Stimulated activated CD8-positive, alpha-beta memory T cell treated with anti-CD3 and anti-CD28 coated beads, Interleukin-15, amount 100 ng/mL, for 4 hours (primary cell): ENCODE measurements at places on chromosomes 4 and X.

- no peak for DNase-seq
Measured at GRCh38 chrX:12951595-12951975, 23.3 kb upstream of the TMSB4X start.

DNA sequence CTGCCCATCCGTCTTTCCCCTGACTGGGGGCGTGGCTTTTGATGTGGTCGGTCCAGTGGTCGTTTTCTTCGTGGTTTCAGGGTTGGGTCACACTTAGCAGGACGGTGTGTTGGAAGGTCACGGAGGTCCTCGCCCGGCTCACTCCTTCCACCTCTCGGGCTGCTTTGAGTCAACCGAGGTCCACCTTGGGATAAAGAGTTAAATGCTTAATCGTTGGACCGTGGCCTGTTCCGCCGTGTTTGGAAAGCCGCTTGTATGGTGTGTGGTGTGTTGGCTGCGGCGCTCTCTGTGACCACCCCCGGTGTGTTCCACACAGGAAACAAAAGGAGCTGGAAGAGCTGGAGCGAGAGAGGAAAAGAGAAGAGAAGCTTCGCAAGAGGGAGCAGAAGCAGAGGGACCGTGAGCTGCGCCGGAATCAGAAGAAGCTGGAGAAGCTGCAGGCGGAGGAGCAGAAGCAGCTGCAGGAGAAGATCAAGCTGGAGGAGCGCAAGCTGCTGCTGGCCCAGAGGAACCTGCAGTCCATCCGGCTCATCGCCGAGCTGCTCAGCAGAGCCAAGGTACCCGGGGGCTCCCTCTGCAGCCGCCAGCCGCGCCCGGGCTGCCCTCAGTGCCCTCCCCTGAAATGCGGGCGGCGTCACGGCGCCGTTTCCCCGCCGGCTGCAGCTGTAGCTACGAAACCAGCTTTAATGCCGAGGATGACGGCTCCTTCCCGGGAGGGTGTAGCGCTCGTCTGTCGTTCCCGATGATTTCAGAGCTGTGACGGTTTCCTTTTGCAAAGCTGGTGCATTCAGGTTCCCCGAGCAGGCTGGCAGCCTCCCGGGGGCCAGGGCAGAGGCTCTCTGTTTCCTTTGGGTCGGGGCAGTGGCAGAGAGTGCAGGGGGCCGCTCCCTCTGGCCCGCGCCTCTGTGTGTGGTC, 7.7 kb downstream of the AKAP17A start:
- DNase-seq = no peak

- DNase-seq = peak; percentile 8
Measured at GRCh38 chr4:7539659-7540058, 104.9 kb upstream of the PSAPL1 start.

- no peak for DNase-seq
Measured at GRCh38 chr4:151099976-151100417, 569 bp downstream of the RPS3A start.

DNA sequence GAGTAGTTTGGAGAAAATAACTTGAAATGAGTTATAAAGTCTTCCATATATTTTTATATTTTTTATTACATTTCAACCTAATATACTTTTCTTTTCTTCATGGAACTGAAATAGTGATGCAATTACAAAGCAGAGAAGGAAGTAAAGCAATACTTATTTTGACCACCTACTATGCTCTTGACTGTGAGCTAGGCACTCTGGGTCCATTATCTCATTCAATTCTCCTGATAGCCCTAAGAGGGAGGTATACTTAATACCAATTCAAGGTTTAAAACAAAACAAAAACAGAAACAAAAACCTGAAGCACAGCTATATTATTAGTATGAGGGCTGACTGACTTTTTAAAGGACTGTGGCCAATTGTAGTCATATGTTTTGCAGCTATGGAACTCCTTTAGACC, 193.5 kb downstream of the MAD2L1 start:
- DNase-seq = no peak

DNA sequence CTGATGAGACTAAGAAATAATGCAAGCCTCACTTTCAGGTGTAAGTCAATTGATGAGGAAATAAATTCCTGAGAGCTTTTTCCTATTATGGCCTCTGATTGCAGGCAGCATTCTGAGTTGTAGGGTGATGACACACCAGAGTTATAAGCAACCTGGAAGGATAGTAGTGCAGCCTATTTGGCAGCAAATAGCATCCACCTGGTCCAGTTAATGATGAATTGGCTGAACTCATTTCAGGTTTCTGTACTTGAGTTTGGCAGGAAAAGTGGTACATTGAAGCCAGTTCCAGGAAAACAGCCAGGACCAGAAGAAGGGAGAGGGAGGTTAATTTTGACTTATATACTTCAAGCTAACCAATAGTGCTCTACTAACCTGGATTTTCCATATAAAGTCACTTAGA, 316.8 kb downstream of the NAF1 start:
- no peak for DNase-seq

DNA sequence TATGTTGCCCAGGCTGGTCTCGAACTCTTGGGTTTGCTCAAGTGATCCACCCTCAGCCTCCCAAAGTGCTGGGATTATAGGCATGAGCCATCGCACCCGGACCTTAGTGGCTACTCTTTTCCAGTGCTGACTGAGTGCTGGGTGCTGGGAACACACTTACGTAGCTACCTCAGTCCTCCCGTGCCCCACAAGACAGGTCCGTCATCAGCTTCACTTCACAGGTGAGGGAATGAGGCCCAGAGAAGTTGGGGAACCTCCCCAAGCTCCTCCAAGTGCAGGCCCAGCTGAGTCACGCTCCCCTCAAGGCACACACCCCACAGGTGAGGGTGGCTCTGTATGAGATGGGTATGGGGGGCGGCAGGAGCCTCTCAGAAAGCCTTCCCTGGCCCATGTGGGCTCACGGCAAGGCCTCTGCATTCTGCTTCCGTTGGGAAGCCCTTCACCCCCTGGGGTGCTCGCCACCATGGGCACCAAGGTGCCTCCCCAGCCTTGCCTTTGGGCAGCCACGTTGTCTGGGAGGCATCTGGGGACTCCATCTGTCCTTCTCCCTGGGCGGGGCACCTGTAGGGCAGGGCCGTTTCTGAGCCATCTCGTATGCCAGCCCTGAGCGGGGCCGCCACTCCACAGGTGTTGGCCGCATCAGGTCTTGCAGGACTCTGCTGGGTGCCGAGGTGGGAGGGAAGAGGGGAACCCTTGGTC, 28.4 kb downstream of the NSG1 start:
- DNase-seq = no peak

GRCh38 chr4:66197451-66197850, 527.2 kb upstream of the EPHA5 start:
- DNase-seq = no peak

DNA sequence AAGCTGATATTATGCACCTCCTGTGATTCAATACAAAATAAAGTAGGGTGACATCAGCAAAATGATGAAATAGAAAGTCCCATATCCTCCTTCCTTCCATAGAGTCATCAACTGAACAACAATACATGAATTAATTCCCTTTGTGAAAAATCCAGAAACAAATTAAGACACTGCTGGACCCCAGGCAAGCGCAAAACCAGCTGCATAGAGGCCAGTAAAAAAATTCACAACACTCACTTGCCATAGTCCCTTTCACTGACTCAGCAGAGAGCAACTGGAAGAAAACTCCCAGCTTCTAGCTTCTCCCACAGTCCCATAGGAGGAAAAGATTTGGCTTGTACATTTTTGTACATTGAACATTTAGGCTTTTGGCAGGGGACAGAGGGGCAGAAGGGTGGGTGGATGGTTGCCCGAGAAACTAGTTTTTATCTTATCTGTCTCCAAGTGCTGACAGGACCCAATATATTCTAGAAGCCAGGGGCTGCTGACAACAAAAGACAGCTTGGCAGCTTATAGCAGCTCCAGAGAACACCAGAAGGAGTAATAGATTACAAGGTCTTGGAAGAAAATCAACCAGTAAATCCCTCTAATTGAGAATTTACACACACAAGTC, 124.6 kb downstream of the NDST3 start:
- no peak for DNase-seq

DNA sequence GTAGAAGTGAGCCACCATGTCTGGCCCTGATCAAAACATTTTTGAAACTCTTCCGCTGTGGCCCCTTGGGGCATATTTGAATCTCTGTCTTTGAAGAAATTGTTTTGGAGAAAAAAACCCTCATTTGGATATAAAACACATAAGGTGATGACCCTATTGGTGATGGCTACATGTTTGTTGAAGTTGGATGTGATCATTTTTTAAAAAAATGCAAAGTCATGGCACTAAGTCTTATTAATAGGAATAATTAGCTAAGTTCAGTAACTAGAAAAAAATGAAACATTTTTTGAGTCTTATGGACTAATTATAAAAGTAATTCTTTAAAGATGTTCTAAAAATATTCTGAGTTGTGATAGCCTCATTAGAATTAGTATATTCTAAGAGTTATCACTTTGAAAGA, 17.9 kb upstream of the BBS7 start:
- DNase-seq = no peak

GRCh38 chr4:20317424-20317985, 65.8 kb downstream of the SLIT2 start:
- DNase-seq = no peak

DNA sequence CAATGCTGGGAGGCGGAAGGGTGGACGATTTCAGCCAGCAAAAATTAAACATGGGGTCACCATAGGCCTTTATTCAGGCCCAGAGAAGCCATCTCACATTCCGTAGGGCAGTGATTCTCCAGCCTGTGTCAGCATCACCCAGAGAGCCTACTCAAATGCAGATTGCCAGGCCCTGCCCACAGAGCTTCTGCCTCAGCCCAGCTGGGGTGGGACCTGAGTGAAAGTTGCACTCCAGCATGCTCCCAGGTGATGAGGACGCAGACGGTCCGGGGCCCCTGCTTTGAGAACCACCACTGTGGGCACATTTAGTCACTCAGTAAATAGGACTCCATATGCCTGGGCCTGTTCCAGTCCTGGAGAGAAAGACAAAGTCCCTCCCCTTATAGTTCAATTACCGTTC, 12.4 kb upstream of the C4orf50 start:
- DNase-seq = no peak

- no peak for DNase-seq
Measured at GRCh38 chr4:167435786-167436185, 201.5 kb upstream of the SPOCK3 start.

DNA sequence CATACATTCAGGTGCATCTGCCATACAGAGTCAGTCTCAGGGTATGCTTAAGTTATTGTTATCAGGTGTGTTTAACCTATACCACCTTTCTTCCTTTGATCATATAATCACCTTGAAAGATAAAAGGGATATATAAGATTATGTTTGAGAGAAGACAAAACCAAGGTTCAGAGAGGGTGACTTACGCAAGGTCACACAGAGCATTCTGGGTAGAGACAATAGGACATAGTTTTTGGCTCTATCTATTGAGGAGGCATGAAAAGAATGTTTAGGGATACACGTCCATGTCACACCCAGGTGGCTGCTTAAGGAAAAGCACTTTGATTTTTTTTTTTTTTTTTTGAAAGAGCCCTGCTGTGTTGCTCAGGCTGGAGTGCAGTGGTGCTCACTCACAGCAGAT, 327.1 kb upstream of the RPS6KA3 start:
- no peak for DNase-seq

DNA sequence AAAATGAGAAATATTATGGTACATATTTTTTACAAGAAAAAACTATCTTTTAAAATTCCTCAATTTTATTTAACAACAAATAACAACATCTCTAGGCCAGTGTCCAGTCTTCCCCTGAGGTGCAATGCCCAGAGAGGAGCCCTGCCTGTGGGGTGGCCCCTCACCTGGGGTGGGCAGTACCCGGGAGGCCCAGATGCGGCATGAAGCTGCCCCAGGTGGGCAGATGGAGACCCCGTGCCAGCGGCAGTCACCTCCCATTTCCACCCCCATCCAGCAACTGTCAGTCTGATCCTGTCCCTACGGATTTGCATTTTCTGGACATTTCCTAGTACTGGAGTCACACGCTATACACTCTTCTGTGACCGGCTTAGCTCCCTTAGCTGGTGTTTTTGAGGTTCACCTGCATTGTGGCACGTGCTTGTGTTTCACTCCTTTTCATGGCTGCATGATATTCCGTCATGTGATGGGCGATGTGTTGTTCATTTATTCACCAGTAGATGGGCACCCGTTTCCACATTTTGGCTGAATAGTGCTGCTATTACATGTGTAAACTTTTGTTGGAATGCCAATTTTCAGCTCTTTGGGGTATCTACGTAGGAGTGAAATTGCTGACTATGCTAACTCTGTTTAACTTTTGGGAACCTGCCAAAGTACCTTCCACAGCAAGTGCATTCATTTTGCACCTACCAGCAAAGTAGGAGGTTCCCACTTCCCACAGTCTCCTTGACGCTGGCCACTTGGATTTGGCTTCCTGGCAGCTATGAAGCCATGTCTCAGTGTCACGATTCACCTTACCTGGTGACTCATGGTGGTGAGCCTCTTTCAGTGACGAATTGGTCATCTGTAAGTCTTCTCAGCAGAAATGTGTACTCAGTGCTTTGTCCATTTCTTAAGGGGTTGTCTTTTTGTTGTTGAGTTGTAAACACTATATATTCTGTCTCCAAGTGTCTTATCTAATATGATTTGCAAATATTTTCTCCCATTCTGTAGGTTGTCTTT, 11.7 kb upstream of the MAEA start:
- no peak for DNase-seq

DNA sequence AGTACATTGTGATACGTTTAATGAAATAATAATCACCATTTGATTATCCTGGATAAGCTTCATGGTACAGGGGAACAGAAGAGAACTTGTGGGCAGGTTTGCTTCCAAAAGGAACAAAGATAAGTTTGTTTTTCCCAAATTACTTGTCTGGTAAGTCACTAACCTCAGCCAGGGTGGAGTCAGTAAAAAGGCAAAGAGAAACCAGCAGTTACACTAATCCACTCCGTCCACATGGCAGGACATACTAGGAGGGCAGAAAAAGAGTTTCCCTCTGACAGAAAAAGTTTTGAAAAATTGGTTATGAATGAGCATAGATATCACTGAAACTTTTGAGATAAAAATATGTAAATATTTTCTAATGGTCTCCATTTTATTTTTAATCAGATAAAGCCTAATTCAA, 285.9 kb downstream of the IL15 start:
- DNase-seq = no peak

DNA sequence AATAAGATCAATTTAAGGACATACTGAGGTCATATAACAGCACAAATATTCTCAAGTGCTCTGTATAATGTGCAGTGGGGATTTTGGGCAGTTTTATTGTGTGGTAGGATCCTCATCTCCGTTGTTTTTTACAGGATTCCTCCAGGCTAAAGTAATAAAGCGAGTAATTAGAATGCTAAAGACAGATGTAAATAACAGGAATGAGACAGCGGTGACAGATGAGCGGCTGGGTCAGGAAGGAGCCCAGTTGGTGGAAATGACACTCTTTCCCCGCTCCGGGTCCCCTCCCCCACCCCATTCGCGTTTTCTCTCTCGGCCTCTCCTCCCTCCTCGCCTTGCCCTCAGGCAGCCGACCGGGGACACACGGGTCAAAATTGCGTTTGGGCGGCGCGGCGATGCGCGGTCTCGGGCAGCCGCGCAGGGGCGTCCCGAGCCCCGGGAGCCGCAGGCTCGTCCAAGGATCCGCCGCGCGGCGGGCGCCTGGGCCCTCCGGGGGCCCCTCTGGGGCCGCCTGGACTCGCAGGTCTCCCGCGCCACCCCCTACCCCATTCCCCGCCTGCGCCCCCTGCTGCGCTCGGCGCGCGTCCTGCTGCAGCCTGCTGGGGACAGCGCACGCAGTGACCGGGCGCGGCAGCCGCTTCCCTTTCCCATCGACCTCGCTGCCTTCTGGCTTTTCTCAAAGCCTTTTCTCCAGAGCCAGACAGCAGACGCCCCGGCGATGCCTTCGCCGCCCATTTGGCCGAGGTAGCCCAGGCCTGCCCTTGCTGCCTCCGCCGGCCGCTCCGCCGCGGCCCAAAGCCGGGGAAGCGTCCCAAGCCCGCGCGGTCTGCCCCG, 16.2 kb downstream of the POU4F2 start:
- no peak for DNase-seq

- no peak for DNase-seq
Measured at GRCh38 chr4:128770807-128771206, 38.7 kb upstream of the JADE1 start.

- no peak for DNase-seq
Measured at GRCh38 chr4:80144676-80145470, 52.4 kb upstream of the PRDM8 start.
